ENCODE measurements at places on chromosomes 1 and 21.

DNA sequence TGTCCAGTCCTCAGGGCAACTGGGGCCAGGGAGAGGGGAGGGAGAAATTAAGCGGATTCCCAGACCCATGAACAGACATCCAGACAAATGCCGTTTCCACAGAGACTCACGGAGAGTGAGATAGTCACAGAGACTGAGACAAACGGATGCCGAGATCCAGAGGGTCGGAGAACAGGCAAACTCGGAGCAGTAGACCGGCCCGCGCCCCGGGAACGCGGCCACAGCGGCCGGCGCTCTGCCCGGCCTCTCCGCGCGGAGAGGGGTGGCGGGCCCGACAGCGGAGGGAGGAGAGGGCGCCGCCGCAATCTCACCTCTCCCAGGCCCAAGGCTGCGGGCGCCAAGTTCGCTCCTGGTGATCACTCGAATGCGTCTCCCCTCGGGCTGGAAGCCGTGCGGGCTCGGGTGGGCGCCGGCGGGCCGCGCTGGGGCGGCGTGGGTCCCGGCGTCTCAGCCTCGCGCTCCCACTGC lies 831 bp upstream of the FOXD2 start:
- peak; percentile 17 for ATAC-seq

GRCh38 chr1:22795366-22795714 lies 84.7 kb downstream of the EPHB2 start:
- ATAC-seq, result no peak

- no peak for ATAC-seq
Observed at GRCh38 chr1:47976728-47977127, 20.5 kb downstream of the TRABD2B start.

GRCh38 chr1:88892357-88892877 lies 1.1 kb upstream of the GTF2B start:
- no peak for ATAC-seq

- peak; percentile 78 for ATAC-seq
Observed at GRCh38 chr21:36028127-36029069, 31.9 kb downstream of the SETD4 start.

GRCh38 chr1:1144843-1145546 lies 28.7 kb upstream of the TTLL10 start:
- no peak for ATAC-seq

DNA sequence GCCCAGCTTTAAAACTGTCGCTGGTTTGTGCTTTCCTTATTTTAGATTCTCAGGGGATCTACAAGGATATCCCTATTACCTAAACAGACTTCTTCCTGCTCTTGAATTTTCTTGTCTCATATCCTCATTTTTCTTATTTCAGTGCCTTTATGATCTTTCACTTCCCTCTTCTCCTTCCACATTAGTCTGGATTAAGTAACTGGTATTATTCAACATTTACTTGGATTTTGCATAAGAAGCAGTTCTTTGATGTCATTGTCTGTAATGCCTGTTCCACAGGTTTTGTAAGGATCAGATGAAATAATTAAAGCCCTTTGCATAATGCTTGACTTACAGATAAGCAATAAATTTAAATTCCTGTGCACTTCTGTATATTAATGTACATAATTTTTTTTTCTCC lies 26.5 kb downstream of the CXADR start:
- no peak for ATAC-seq

- no peak for ATAC-seq
Observed at GRCh38 chr1:224357626-224358124, 996 bp downstream of the CNIH4 start.

- ATAC-seq, result no peak
Observed at GRCh38 chr1:180291004-180291403, 60.9 kb downstream of the LHX4 start.

- no peak for ATAC-seq
Observed at GRCh38 chr1:73100216-73100615, 817.9 kb upstream of the NEGR1 start.

DNA sequence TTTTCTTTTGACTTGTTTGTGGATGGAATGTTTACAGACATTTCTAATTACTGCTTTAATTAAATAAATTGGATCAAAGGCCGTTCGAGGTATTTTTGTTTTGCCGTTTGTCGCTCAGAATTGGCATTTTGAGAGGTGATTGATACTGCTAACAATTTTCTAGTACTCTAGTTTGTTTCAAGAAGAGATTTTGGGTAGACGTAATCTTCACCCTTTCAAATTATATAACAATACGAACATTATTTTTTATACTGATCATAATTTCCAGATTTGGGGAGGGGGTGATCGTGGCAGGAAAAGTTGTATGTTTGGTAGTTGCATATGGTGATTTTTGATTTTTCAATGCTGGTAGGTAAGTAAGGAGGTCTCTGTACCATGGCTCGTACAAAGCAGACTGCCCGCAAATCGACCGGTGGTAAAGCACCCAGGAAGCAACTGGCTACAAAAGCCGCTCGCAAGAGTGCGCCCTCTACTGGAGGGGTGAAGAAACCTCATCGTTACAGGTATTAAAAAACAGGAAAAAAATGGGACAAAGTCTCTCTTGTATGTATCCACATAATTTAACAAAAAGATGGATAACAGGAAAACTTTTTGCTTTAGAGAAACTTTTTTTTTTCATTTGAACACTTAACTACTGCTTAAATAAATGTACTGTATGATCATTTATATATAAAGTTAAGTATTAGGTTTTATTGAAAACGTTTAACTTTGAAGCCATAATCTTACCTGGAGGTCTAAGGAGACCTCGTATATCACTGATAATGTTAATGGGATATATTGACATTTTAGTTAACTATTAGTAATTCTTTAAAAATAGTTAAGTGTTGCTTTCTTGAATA lies 1.7 kb downstream of the H3-3A start:
- ATAC-seq, result no peak

GRCh38 chr1:54256522-54257345 lies 56.8 kb downstream of the MRPL37 start:
- ATAC-seq, result no peak

GRCh38 chr1:31399976-31400375 lies 13.0 kb upstream of the SERINC2 start:
- ATAC-seq, result no peak

DNA sequence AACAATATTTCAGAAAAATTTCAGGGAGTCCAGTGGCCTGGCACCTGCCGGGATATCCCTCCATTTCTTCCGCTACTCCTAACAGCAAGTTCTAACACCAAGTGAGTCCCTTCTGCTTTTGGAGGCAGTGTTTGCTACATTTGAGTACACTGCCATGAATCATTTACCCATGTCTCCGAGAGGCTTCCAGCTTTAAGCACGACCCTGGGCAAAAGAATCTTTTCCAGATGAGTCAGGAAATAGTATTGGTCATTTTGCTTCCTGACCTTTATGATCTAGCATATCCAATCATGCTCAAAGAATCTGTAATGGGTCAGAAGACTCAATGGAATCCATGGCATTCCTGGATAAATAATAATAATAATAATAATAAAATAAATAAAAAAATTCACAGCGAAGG lies 60.7 kb upstream of the FMN2 start:
- no peak for ATAC-seq

DNA sequence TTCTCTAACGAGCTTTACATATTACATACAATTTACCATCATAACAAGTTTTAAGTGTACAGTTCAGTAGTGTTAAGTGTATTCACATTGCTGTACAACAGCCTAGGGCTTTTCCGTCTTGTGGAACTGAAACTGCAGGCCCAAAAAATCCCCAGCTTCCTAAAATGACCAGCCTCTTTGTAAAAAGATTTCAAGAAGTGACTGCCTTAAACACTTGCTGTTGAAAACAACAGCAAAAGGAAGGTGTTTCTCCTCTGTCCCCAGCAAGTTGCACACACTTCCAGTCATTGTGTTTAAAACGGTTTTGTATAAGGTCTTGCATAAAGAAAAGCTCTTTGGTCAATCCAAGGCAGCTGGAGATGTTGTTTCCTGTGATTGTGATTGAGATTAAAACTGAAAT lies 16.0 kb upstream of the GBP1 start:
- peak; percentile 76 for ATAC-seq

GRCh38 chr1:163361123-163361934 lies 39.6 kb downstream of the NUF2 start:
- no peak for ATAC-seq

DNA sequence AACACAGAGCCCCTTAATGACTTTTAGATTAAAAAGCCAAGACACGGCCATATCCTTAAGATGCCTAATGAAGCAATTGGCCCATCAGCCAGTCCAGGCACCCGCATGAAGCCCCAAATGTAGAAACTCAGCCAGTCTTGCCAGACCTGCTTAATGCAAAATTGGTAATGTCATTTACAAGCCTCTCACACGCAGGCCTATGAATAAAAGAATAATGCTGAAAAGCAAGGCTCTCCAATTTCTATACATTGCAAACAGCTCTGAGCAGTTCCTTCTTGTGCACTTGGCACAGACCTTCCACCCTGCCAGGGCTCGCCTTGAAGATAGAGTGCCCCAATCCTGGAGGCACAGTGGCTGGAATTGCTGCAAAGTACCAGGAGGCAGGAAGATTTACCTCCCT lies 498.9 kb downstream of the NPHP4 start:
- no peak for ATAC-seq

DNA sequence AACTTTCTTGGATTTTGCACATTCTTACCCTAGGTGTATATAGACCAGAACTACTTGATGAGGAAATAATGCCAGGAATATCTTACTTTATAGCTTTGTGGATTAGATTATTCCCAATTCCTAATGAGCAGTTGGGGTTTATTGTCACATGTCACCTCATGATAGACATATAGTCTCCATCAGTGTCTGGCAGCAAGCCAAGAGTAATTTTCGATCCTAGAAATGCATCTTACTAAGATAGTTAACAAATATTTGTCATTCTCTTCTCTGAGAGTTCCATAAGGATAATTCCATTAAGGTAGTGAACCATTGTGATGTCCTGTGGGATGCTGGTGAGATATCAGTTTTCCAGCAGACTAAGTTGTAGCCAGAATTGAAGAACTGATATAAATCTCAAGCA lies 1282.9 kb upstream of the B3GALT2 start:
- no peak for ATAC-seq

Data from stimulated activated memory B cell treated with anti-CD40 and anti-IgM and Interleukin-4, amounts not matched to agents 10 μg/mL and 1 μg/mL and 100 μg/mL, for 72 hours (primary cell).